Thyroid gland (tissue), 4 donors: ENCODE measurements at places on chromosomes 12 and 14. TPM values are rescaled to one million over a fixed set of nuclear protein-coding genes. Genes with fewer than 3 reads are reported as not detected.

DNA sequence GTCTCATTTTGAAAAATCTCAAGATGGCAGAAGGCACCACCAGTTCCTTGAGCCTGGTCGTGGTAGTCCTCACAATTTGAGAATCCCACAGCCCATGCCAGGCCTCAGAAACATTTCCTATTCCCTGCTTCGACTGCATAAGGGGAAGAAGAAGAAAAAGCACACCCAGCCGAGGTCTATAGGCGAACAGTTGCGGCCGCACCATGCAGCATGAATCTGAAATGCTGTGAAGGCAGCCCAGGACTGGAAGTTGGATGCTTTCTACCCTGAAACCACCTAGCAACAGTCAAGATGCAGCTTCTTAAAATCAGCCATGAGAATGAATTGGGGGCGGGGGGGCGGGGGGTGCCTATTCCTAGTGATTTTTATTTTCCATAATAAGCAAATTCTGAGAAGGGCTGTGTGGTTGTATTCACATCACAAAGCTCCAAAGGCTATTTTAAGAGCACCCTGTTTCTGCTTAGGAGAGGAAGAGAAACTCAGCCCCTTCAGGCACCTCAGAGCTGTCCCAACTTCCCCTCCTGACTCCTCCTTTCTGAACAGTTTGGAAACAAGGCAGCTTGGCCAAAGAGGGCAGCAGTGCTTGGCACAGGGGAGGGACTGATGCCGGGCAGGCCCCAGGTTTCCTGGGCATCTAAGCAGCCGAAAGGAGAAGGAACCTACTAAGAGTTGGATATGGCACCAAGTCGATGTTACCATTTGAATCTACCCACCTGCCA is 172.5 kb upstream of the FOXN3 start:
- no peak overlapping the region for H3K27ac ChIP-seq
- H3K4me3 ChIP-seq: no peak overlapping the region
- H3K36me3 ChIP-seq: no peaks in the 10 kb centered on the region
- no peak for DNase-seq

DNA sequence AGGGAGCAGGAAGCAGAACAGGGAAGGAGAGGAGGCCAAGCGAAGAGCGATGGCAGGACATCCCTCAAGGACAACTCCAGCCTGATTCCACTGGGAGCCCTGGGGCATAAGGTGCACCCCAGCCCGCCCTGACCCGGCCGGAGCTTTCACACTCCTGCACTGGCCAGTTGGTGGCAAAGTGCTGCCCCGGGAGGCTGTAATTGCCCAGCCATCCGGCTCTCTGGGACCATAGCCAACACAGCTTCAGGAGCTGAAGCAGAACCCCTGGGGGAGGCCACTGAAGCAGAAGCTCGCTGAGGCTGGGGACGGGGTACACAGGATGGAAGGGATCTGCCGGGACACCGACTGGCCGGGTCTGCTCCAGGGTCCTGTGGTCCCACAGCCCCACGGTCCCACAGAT is 41.9 kb upstream of the BEGAIN start:
- DNase-seq: peak; percentile 10
- no peaks in the 10 kb centered on the region for H3K4me1 ChIP-seq
- H3K27me3 ChIP-seq: no peaks in the 10 kb centered on the region
- H3K4me3 ChIP-seq: no peak overlapping the region
- H3K36me3 ChIP-seq: no peaks in the 10 kb centered on the region
- no peak overlapping the region for H3K27ac ChIP-seq

DNA sequence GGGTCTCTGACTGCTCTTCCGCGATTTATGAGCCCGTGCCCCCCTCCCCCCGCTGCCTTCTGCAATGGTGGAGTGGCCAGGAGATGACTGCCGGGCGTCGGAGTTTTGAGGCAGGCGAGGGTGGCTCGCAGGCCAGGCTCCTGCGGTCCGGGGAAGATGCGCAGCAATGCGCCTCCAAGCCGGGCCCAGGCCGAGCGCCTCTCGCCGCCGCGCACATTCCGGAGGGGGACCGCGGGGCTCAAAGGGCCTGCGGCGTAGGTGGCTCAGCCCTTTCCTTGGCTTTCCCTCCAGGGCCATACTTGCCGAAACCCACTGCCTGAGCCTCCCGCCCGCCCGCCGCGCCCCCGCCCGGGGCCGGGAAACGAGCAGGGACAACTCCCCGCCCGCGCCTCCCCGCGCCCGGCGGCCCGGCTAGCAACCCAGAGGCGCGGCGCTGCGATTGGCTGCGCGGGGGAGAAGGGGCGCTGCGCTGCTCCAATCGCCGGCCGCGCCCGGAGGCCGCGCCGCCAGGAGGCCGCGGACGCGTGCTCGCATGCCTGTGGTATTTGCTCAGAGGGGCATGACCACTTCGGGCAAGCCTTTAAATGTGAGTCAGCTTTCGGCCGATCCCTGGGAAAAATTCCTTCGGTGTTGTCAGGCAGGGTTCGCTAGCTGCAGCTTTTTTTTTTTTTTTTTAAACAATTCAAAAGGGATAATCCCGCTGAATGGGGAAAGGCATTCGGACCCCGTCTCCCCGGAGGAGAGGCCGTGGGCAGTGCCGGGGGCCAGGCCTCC is 157.9 kb upstream of the PARP11 start:
- peak; percentile 94 for DNase-seq
- H3K4me3 ChIP-seq: no peak overlapping the region

TSHR gene
- total RNA-seq: 711 TPM

ACAD10 gene
- total RNA-seq: 43.0 TPM

PLCZ1 gene
- total RNA-seq: not detected

DNA sequence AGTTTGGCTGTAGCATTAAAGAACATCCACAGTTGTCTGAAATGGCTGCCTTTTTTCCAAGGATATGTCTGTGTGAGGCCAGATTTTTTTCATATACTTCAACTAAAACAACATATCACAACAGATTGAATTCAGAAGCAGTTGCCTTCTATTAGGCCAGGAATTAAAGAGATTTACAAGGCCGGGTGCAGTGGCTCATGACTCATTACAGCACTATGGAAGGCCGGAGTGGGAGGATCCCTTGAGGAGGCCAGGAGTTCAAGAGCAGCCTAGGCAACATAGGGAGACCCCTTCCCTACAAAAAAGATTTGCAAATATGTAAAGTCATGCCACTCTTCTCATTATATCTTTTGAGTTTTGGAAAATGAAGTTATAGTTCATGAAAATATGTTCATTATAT is 108.6 kb downstream of the KTN1 start:
- H3K27me3 ChIP-seq: no peaks in the 10 kb centered on the region
- H3K27ac ChIP-seq: no peak overlapping the region
- H3K36me3 ChIP-seq: no peaks in the 10 kb centered on the region

DNA sequence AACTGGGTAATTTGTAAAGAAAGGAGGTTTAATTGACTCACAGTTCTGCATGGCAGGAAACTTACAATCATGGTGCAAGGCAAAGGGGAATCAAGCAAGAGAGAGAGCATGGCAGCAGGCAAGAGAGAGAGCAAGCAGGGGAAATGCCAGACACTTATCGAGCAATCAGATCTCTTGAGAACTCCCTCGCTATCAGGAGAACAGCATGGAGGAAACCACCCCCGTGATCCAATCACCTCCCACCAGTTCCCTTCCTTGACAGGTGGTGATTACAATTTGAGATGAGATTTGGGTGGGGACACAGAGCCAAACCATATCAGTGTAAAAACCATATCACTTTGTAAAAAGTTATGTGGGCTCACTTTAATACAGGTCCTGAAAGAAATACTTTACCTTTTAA is 56.4 kb upstream of the NEDD1 start:
- no peaks in the 10 kb centered on the region for H3K4me1 ChIP-seq
- no peaks in the 10 kb centered on the region for H3K27me3 ChIP-seq
- DNase-seq: no peak
- no peak overlapping the region for H3K4me3 ChIP-seq

DNA sequence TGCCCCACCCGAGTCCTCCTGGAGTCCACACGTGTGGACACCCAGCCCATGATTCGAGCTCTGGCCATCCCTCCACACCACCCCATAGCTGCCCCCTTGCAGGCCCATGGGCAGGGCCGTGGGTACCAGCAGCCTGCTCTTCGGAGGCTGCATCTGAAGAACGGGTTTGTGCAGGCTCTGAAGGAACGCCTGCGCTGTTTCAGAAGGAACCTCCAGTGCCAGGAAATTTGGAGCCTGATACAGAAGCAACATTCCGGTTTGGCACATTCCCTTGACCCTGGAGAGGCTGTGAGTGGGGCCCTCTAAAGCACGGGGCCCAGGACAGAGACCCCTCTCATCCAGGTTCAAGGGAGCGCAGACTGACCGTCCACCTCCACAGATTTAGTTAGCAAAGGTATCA is 57.0 kb downstream of the ZNF664 start:
- no peaks in the 10 kb centered on the region for H3K4me1 ChIP-seq
- no peaks in the 10 kb centered on the region for H3K36me3 ChIP-seq
- H3K27ac ChIP-seq: no peak overlapping the region
- no peaks in the 10 kb centered on the region for H3K27me3 ChIP-seq

GRCh38 chr12:94202245-94203180 is 54.1 kb downstream of the PLXNC1 start:
- no peaks in the 10 kb centered on the region for H3K36me3 ChIP-seq
- no peak overlapping the region for H3K4me3 ChIP-seq
- DNase-seq: no peak
- H3K27ac ChIP-seq: no peak overlapping the region
- H3K4me1 ChIP-seq: no peaks in the 10 kb centered on the region

GRCh38 chr12:42172441-42173210 is 28.0 kb upstream of the GXYLT1 start:
- H3K4me3 ChIP-seq: no peak overlapping the region
- H3K36me3 ChIP-seq: no peaks in the 10 kb centered on the region
- no peak overlapping the region for H3K27ac ChIP-seq
- H3K4me1 ChIP-seq: no peaks in the 10 kb centered on the region
- no peaks in the 10 kb centered on the region for H3K27me3 ChIP-seq
- no peak for DNase-seq

- H3K4me1 ChIP-seq: no peaks in the 10 kb centered on the region
- no peaks in the 10 kb centered on the region for H3K27me3 ChIP-seq
- no peak for DNase-seq
These were observed 15.3 kb upstream of the EML1 start for GRCh38 chr14:99777951-99778350.

- no peaks in the 10 kb centered on the region for H3K27me3 ChIP-seq
- no peak overlapping the region for H3K4me3 ChIP-seq
- H3K27ac ChIP-seq: no peak overlapping the region
- DNase-seq: peak; percentile 80
- H3K36me3 ChIP-seq: no peaks in the 10 kb centered on the region
These were observed 138.0 kb downstream of the ASCL4 start for GRCh38 chr12:107912421-107913004.

GRCh38 chr12:6193853-6194815 is 6.1 kb upstream of the CD9 start:
- no peaks in the 10 kb centered on the region for H3K27me3 ChIP-seq
- peaks cover 15% of the 10 kb centered on the region for H3K4me1 ChIP-seq
- no peak overlapping the region for H3K27ac ChIP-seq
- no peaks in the 10 kb centered on the region for H3K36me3 ChIP-seq
- DNase-seq: no peak

FSCB gene
- 0.40 TPM for total RNA-seq

GRCh38 chr14:98932431-98933325 is 339.3 kb downstream of the BCL11B start:
- H3K4me3 ChIP-seq: no peak overlapping the region
- H3K27me3 ChIP-seq: no peaks in the 10 kb centered on the region
- DNase-seq: no peak
- no peaks in the 10 kb centered on the region for H3K36me3 ChIP-seq

GRCh38 chr14:46063872-46064271 is 587.7 kb downstream of the RPL10L start:
- H3K4me1 ChIP-seq: no peaks in the 10 kb centered on the region
- H3K4me3 ChIP-seq: no peak overlapping the region
- no peak overlapping the region for H3K27ac ChIP-seq
- no peaks in the 10 kb centered on the region for H3K27me3 ChIP-seq
- no peak for DNase-seq

RAB3IP gene
- total RNA-seq: 32.0 TPM

- peak; percentile 27 for DNase-seq
- H3K36me3 ChIP-seq: no peaks in the 10 kb centered on the region
- H3K27me3 ChIP-seq: no peaks in the 10 kb centered on the region
- H3K27ac ChIP-seq: peak within 1 kb of the TSS; percentile 69
These were observed at the start of gene DGKA for GRCh38 chr12:55930771-55931316. TSS of gene DGKA (plus strand) at chr12:55931162. CDS start at chr12:55936504, 5,342 bp downstream.

- H3K36me3 ChIP-seq: no peaks in the 10 kb centered on the region
- H3K27ac ChIP-seq: no peak overlapping the region
- H3K4me1 ChIP-seq: peaks cover 3% of the 10 kb centered on the region
- no peak overlapping the region for H3K4me3 ChIP-seq
- no peak for DNase-seq
These were observed 130.7 kb downstream of the OTOGL start for GRCh38 chr12:80230068-80230467.

GRCh38 chr12:122473543-122474323 is 27.0 kb downstream of the ZCCHC8 start:
- H3K27ac ChIP-seq: no peak overlapping the region
- no peak for DNase-seq

FGD6 gene
- total RNA-seq: 31.6 TPM
